ENCODE measurements at places on chromosomes 2 and 18. TPM values are rescaled to one million over a fixed set of nuclear protein-coding genes. Genes with fewer than 3 reads are reported as not detected.

The PRKCE gene
- 3.9 TPM for total RNA-seq

The EHD3 gene
- total RNA-seq = 0.70 TPM

The COL4A4 gene
- not detected for total RNA-seq

The CIB4 gene
- not detected for total RNA-seq

The IL36G gene
- total RNA-seq = not detected

GRCh38 chr2:121489911-121490583 is 40.6 kb upstream of the RNU4ATAC start:
- no peak for DNase-seq

- DNase-seq = no peak
Measured at GRCh38 chr2:202135091-202135874, 62.2 kb downstream of the KIAA2012 start.

DNA sequence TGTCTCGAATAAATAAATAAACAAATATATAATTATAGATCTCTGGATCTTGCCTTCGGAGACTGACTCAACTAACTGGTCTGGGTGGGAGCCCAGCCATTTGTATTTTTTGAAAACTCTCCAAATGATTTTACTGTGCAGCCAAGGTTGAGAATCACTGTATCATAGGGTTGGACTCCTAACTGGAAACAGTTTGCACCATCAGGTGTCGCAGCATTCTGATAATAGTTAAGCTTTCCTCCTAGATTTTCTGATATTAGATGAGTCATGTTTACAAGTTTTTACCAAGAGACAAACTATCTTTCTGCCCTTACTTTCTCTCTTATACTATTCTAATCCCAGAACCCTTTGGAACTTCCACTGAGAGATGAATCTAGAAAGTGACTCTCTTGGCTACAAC is 16.8 kb downstream of the IL37 start:
- no peak for DNase-seq

DNA sequence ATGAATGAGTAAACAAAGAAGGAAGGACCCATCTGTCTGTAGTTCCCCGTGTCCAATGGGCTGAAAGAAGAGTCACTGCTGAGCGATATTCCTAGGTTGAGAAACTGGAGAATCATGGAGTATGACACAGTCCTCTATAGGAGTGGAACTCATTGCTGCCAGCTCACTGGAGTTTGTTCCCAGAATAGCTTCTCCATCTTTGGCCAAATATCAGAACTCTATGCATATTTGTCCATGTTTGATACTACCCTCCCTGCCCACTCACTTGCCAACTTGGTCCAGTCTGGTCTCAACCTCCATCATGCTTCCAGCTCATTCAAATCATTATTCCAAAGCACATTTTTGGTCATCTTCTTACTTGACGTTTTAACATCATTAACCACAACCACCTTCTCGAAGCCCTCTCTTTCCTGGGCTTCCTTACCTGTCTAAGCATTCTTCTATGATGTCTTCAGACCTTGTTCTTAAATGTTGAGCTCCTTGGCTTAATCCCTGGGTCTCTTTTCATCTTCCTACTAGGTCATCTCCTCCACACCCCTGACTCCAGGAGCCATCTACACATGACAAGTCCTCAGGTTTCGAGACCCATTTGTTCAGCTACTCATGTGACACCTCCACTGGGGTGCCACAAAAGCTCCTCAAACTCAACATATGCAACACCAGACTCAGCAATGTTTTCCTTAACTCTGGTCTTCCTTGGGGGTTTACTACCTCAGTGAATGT is 221.6 kb downstream of the MYCN start:
- DNase-seq = no peak

DNA sequence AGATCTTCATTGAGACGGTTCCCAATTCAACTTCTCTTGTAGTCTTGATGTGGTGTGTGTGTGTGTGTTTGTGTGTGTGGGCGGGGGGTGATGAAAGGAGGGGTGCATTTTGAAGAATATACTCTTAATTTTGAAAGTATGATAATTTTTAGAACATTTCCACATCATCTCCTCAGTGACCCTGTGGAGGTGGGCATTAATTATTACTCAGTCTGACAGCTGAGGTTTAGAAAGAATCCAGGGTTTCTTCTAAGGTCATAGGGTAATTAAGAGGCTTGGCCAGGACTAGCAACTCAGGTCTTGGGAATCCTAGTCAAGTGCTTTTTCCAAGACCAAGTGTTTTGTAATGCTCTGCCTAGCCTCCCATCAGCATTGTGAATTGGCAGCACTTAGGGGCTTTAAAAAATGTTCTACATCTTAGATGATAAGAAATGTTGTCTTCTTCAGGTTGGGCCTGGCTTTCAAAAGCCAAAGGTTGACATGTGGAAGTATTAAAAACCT is 100.5 kb downstream of the SPTBN1 start:
- no peak for DNase-seq

- DNase-seq = no peak
Measured at GRCh38 chr2:73746015-73746876, 9.1 kb upstream of the TPRKB start.

GRCh38 chr2:216692636-216693413 is 2.5 kb downstream of the IGFBP5 start:
- no peak for DNase-seq

GRCh38 chr2:233210843-233211547 is 40.5 kb upstream of the ATG16L1 start:
- DNase-seq = no peak

GRCh38 chr2:53635694-53636093 is 131.9 kb upstream of the CHAC2 start:
- DNase-seq = no peak

- DNase-seq = no peak
Measured at GRCh38 chr2:129275706-129276105, 703.8 kb upstream of the RAB6C start.

- no peak for DNase-seq
Measured at GRCh38 chr2:190188289-190188688, 125.8 kb upstream of the MSTN start.

DNA sequence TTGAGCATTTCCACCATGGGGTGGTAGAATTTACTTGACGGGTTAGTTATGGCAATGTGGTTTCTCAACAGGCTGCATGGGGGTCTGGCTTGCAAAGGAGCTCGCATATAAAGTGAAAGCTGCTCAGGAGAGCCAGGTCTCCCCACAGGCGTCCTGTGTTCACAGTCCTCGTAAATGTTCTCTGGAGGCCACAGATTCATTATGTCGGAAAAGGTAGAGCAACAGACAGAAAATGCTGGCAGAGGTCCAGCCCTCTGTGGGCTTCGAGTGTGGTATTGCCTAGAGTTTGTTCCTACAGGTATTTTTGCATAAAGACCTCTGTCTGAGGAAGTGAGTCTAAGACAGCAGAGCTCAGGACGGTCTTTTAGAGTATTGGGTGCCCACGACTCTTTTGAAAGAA is 96.4 kb downstream of the CDCA7 start:
- DNase-seq = no peak

GRCh38 chr2:214504599-214505376 is 93.9 kb downstream of the VWC2L start:
- no peak for DNase-seq

DNA sequence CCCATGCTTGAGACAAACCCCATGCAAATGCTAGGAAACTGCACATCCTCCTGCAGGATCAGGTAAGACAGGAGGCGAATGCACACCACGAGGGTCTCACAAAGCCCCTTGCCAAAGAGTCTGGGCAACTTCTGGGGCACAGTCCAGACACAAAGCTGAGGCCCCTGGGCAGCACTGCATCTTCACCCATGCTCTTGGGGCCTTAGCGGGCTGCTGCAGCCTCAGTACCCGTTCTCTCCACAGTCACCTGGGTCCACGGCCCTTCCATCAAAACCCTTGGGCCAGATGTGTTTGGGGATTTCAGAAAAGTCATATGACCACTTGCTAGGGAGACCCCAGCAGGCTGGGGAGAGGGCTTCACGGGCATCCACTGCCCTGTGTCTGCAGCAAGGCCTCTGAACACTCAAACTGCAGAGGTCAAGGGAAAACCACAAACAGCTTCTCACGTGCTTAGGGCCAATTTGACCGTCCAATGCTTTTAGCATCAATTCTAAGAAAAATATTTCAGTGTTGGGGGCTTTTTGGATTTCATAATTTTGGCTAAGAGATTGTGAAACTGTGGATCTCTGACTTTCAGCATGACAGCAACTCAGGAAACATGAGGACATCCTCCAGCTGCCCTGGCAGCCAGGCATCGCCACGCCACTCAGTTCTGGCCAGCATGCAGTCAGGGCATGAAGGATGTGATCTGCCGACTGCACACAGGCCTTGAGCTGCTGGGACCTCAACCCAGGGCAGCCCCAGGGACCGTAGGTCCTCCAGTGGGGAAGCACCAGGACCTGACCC is 20.0 kb downstream of the PASK start:
- DNase-seq = no peak

GRCh38 chr18:59990121-59990823 is 90.5 kb downstream of the PMAIP1 start:
- DNase-seq = no peak

DNA sequence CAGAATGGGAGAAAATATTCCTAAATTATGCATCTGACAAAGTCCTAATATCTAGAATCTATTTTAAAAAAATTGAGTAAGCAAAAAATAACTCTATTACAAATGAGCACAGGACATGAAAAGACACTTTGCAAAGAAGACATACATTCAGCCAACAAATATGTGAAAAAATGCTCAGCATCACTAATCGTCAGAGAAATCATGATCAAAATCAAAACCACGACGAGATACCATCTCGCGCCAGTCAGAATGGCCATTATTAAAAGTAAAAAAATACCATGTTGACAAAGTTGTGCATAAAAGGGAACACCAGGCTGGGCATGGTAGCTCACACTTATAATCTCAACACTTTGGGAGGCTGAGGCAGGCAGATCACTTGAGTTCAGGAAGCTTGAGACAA is 63.5 kb downstream of the EVA1A start:
- no peak for DNase-seq

DNA sequence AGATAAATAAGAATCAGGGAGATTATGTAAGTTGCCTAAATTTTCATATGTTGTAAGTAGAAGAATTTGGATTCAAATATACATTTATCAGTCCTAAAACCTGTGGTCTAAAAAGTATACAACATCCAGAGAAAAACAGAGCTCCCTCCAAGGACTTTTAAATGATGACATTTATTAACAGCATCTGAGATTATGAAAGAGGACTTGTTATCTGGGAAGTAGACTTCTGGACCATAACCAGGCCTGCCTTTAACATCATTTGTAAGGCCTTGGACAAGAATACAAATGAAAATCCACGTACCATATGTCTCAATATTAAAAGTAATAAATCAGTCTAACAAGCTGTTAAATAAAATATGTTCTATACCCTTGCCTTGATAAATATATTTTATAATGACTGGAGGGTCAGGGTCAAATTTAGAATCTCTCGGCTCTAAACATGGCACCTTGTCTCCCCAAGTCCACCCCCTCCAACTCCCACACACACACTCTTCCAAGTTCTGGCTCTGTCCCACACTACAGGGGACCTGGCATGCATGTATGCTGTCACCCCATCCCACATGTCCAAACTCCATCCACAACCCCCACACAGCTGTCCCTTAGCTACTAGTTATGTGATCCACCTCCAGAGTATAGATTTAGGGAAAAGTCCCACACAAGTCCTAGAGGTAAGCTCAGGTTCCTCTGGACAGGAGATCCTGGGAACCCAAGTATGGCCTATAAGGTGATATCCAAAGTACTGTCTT is 382.6 kb downstream of the CDH2 start:
- DNase-seq = no peak

GRCh38 chr2:36653967-36654694 is 42.4 kb upstream of the VIT start:
- DNase-seq = peak; percentile 70

All from HepG2 (cell line).